Endothelial cell of umbilical vein (primary cell): ENCODE measurements at places on chromosomes 4 and X. TPM values are rescaled to one million over a fixed set of nuclear protein-coding genes. Genes with fewer than 3 reads are reported as not detected.

RS1 gene
- total RNA-seq = not detected in 2 replicates

VCX2 gene
- total RNA-seq = not detected in 2 replicates

SPANXA2 gene
- total RNA-seq = not detected in 2 replicates

HMGB3 gene
- total RNA-seq = 124 and 127 TPM in 2 replicates

UVSSA gene
- 14.9 and 16.4 TPM in 2 replicates for total RNA-seq

BMX gene
- 86.0 and 105 TPM in 2 replicates for total RNA-seq

RBM46 gene
- total RNA-seq = not detected in 2 replicates

MSL3 gene
- total RNA-seq = 52.6 and 54.2 TPM in 2 replicates

NDST4 gene
- total RNA-seq = not detected in 2 replicates

CPLX1 gene
- 1.3 and 1.8 TPM in 2 replicates for total RNA-seq

NOCT gene
- 20.1 and 20.7 TPM in 2 replicates for total RNA-seq

SPATA18 gene
- total RNA-seq = 4.6 and 5.5 TPM in 2 replicates

CSN1S1 gene
- total RNA-seq = not detected in 2 replicates

DIPK2B gene
- total RNA-seq = 74.8 and 106 TPM in 2 replicates

FGF5 gene
- 0.13 and 1.7 TPM in 2 replicates for total RNA-seq

GABRQ gene
- total RNA-seq = not detected in 2 replicates

SLC39A8 gene
- total RNA-seq = 6.0 and 6.7 TPM in 2 replicates

SYP gene
- total RNA-seq = 0.46 and 0.77 TPM in 2 replicates

PIR gene
- 92.1 and 108 TPM in 2 replicates for total RNA-seq

FRG2 gene
- total RNA-seq = not detected in 2 replicates

ATP11C gene
- 29.5 and 31.8 TPM in 2 replicates for total RNA-seq

NUDT10 gene
- not detected in 2 replicates for total RNA-seq

NWD2 gene
- total RNA-seq = not detected in 2 replicates

NLRP2B gene
- not detected in 2 replicates for total RNA-seq

GLRB gene
- 5.7 and 6.2 TPM in 2 replicates for total RNA-seq

ZFYVE28 gene
- 7.1 and 10.8 TPM in 2 replicates for total RNA-seq

HERC3 gene
- total RNA-seq = 21.2 and 25.6 TPM in 2 replicates

ZIC3 gene
- total RNA-seq = not detected in 2 replicates
